ENCODE measurements at places on chromosomes 12 and 14.

- no peak for DNase-seq
Observed at GRCh38 chr14:85088192-85088591, 441.8 kb upstream of the FLRT2 start.

- no peak for DNase-seq
Observed at GRCh38 chr14:36439766-36440165, 80.3 kb downstream of the NKX2-1 start.

DNA sequence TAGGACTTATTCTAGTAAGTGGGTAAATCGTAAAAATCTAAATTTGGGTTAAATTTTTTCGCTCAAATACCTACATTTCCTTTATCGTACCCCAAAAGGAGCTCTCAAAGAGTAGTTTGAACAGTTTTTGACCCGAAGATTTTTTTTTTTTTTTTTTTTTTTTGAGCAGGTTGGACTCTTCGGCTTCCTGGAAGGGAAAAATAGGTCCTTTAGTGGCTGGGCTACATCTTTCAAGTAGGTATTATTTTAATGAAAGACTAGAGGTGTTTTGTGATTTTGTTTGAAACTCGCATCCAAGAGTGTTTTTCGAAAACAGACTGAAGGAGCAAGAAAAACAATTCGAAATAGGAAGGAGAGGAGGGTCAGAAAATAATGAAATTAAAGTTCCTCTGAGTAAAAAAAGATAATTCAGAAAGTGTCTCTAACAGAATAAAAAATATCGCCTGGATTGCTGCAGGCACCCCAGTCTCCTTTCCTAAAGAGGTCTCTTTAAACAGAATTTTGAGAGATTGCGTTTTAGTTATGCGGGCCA lies 6.0 kb downstream of the CDKN1B start:
- DNase-seq = peak; percentile 59

DNA sequence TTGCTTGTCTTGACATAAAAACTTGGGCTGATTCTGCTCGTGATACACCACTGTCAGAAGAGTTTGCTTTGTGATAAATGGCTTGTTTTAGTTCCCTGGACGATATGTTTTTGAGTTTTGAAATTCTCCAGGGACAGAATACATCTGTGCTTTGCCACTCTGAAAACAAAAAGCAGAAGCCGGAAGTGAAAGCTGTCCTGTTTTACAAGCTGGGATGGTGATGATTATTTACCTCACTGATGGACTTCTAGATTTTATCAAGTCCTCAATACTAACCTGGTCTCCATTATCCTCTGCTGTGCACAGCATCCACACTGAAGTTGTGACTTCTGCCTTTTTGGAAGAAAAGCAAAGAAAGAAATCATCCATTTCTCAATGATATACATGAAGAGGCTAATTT lies 251.6 kb downstream of the TRHDE start:
- no peak for DNase-seq

GRCh38 chr14:26175658-26176057 lies 422.2 kb downstream of the NOVA1 start:
- DNase-seq = no peak

DNA sequence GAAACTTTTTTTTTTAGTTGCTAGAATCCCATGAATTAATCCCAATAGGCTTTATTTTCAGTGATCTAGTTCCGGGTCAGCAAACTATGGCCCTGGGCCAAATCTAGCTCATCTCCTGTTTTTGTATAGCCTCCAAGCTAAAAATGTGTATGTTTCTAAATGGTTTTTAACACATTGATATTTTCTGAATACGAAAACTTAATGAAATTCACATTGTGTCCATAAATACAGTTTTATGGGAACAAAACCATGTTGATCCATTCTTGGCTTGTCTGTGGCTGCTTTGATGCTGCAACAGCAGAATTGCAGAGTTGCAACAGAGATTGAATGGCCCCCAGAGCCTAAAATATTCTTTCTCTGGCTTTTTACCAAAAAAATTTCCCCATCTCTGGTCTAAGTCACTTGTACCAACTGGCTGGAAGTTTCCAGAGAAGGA lies 47.5 kb downstream of the ZNF664 start:
- no peak for DNase-seq

DNA sequence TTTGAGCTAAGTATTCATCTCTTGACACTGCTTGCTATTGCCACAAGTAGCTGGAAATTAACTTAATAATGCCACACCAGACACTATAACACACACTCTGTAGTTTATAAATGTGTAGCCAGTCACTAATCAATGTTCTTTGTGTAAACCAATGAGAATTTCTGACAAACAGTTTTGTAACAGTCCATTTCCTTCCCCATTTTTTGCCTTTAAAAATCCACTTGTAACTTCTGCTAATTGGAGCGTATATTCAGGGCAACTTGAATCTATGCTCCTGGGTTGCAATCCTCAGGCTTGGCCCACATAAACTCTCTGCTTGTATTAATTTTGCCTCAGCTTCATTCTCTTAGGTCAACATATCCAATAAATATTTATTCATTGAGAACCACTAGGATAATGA lies 125.0 kb upstream of the DHRS4 start:
- no peak for DNase-seq

- peak; percentile 84 for DNase-seq
Observed at GRCh38 chr14:21868442-21869046, 194.9 kb upstream of the OR4E1 start.

DNA sequence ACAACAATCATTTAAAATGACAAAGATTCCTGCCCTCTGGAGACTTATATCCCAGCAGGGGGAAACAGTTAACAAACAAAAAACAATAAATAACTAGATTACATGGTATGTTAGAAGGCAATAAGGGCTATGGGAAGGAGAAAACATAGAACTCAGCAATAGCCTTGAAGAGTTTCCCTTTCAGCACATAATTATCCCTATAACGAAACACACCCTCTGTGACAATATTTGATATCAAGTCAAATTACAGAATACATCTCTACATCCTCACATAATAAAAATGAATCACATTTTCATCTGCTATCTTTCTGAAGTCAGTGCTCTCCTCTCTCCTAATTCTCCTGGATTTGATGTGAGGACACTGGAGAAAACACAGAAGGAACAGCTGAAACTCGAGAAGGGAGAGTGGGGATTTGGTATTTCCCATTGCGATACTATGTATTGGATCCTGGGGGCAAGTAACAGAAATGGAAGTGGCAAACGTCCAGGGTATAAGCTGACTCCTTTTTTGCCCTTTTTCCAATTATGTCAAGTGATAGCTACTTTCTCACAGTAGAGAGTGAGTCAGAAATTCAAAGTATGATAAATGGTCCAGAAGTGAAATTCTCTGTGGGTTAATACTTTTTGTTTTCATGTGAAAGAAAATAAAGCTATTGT lies 9.7 kb upstream of the PTGER2 start:
- no peak for DNase-seq

DNA sequence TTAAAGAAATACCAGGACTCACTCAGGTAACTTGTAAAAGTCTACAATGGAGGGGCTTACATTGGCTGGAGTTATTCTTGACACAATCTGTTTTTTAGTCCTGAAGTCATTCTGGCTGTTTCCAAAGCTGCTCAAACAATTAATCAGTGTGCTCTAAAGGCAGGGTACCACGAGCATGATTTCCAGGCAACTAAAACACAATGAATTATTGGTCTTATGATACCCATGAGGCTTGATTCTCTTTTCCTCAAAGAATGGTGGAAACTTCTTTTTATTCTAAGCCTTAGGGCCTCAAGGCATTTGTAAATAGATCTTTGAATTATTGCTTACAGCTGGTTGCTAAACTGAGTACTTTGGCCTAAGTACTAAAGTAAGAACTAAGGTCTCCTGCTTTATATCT lies 199.8 kb upstream of the PDZRN4 start:
- DNase-seq = no peak

DNA sequence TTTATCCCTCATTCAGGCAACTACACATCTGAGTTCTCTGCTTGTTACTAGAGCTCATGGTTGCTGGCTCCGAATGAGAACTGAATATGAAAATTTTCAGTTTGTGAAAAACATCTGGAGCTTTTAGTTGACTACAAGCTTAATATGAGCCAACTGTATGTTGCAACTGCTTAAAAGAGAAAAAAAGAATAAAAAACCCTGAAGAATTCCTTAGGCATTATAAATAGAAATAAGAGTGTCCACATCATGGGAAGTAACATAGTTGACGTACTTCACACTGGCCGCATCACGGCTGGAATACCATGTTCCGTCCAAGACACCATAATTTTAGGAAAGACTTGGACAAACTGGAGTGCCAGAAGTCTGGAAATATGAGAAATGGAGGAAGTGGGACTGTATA lies 57.9 kb downstream of the PDE3A start:
- no peak for DNase-seq

DNA sequence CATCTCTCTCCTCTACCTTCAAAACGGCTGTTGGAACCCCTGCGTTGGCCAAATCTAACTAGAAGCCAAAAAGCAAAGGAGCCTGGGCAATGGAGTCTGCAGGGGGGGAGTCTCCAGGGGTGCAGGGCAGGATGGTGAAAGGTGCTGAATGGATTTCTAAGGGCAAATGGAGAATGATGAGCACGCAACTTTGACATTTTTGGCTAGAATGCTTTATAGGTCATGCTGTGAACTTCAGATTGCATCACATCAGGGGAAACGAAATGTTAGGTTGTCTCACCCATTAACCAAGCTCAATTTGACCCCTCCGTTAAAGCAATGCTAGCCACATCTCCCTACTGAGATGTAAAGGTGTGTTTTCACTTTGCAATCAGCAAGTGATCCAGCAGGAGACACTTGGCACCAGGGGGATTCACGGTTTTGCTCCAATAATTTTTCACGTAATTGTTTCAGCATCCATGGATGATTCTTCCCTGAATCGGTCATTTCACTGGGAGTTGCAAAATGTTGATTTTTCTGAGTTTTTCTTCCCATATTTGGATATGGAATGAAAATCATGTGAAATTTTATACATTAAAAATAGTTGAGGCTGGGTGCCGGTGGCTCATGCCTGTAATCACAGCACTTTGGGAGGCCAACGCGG lies 78.0 kb upstream of the MDM1 start:
- no peak for DNase-seq

DNA sequence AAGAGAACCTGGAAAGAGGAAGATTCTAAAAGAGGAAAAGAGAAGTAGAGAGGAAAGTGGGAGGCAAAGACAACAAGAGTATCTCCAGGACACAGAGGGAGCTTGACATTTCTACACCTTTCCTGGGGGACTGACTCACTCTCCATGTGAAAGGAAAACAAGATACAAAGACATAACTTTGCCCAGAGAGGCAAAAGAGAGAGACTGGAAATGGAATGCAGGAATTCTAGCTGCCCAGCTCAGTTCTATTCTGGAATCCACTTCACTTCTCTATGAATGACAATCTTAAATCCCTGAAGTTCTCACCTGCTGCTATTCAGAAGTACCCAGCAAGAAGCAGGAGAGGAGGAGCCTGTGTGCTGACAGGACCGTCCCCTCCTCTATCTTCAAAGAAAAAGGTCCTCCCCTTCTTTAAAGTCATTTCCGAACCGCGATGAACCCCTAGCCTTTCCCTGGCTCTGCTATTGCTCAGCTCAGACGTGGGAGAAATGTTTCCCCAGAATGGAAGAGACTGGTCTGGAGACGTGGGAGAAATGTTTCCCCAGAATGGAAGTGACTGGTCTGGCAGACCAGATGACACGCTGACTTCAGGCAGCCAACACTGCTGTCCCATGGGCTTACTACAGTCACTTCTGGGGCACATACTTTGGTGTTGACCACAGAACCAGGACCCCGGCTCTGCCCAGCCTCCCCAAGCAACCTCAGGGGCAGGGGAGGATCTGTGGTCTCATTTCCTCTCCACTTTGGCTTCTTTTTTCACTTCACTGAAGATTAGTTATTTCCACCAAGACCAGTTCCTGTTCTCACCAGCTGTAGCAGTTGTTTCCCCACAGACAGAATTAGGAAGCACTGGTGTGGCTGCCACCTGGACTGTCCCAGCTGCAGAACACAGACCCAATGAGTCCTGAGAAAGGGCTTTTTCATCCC lies 8.3 kb downstream of the FMNL3 start:
- DNase-seq = peak; percentile 54

DNA sequence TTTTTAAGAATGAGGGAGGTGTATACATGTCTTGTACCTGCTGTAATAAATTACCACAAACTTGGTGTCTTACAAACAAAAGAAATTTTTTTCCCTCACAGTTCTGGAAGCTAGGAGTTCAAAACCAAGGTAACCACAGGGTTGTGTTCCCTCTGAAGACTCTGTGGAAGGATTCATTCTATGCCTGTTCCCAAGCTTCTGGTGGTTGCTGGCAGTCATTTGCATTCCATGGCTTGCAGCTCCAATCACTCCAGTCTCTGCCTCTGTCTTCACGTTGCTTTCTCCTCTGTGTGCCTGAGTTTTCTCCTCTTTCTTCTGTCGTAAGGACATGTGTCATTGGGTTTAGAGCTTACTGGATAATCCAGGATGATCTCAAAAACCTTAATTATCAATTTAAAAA lies 15.4 kb upstream of the ZNF641 start:
- DNase-seq = no peak

DNA sequence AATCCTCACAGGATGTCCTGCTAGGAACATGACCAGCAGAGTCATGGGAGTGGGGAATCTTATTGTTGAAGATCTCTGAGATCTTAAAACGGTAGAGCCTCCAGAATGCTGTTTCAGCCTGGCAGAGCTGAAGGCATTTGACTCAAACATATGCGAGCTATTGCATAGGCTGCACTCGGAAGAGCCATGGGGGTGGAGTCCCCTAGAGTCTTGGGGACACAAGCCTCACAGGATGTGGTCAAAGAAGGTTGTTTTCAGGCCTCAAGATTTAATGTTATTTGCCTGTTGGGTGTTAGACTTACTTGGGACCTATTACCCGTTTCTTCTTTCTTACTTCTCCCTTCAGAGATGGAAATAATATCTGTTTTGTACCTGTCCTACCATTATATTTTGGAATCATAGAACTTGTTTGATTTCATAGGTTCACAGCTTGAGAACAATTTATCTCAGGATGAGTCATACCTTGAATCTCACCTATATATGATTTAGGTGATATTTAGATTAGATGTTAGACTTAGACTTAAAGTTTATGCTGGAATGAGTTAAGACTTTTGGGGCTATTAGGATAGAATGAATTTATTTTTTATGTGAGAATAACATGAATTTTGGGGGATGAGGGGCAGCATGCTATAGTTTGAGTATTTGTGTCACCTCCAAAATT lies 172.2 kb upstream of the ATP2B1 start:
- peak; percentile 85 for DNase-seq

DNA sequence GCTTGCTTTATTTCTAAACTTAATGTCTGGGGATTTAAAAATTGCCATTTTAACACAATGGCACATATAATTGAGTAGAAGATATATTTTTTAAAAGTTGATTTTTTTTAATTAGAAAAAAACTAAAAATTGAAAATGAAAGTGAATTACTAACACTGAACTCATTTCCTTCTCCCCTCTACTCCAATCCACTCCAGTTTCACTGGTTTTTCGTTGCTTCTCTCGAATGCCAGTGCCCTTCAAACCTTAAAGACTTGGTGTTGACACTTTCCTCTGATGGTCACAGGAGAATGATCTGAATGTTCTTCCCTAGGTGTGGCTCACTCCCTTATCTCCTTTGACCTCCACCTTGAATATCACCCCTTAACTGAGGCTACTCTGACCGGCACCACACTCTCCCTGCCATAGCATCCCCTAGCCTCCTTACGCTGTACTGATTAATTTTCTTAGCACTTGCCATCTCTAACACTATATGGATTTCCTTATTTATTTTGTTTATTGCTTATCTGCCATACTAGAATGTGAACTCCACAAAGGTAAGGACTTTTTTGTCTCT lies 107.1 kb downstream of the LIN7A start:
- no peak for DNase-seq
